ENCODE measurements at places on chromosomes 12 and 14. TPM values are rescaled to one million over a fixed set of nuclear protein-coding genes. Genes with fewer than 3 reads are reported as not detected.

DNA sequence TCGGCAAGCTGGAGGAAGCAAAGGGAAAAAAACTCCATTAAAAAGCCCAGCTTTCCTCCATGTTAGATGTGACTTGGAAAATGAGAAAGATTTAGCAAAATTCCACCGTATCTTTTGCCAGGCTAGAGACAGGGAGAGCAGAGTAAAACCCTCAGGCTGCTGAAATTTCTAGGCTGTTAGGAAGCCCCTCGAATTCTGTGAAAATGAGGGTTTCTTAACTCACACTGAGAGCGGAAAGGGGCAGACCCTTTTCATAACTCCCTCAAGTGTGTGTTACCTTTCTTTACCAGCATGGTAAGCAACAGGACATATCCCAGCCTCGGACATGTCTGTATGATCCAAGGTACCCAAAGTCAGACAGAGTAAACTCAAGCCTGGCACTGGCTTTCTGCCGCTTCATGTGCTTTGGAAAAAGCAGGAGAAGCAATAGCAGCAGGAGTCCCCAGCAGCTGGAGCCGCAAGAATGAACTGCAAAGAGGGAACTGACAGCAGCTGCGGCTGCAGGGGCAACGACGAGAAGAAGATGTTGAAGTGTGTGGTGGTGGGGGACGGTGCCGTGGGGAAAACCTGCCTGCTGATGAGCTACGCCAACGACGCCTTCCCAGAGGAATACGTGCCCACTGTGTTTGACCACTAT, at the start of gene RHOJ:
Gene RHOJ (plus strand): TSS at position 37 of the 637 bp plus-strand sequence. CDS start 427 bp downstream, at position 464.
- no peak for DNase-seq

Gene OVCH1
- total RNA-seq: not detected

GRCh38 chr12:89234324-89235114, 117.8 kb downstream of the DUSP6 start:
- DNase-seq: no peak

Gene STXBP6
- total RNA-seq: 13.9 TPM

GRCh38 chr14:58631732-58632131, 6.0 kb upstream of the DACT1 start:
- no peak for DNase-seq

Gene A2M
- 588 TPM for total RNA-seq

DNA sequence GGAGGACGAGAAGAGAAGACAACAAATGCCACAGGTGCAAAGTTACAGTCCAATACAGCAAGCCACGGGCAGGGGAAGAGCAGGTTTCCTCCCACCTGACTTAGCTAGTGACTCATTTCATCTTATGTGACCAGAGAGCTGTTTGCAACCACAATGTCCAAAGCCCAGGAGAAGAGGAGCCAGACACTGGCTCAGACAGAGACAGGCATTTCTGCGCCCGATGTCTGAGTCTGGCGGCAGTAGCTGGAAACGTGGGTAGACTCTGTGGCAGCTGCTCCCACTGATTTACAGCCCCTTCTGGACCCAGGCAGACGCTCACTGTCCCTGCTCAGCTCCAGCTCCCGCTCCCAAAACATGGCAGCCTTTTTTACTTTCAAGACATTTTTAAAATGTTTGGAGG, 60.0 kb downstream of the CHGA start:
- DNase-seq: no peak

DNA sequence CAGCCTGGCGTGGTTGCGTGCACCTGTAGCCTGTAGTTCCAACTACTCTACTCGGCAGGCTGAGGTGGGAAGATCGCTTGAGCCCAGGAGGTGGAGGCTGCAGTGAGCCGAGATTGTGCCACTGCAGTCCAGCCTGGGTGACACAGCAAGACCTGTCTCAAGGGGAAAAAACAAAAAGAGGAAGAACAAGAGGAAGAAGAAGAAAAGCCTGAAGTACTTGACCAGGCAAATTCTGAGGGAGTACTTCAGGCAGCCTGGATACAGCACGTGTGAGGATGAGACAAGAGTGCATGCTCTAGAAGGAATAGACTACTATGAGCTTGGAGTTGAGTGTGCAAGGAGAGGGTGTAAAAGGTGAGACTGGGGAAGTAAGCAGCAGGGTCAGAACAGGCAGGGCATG, 1.8 kb downstream of the GDF3 start:
- no peak for DNase-seq

Gene NOXRED1
- total RNA-seq: not detected

GRCh38 chr14:68297039-68297438, 477.5 kb downstream of the RAD51B start:
- no peak for DNase-seq

DNA sequence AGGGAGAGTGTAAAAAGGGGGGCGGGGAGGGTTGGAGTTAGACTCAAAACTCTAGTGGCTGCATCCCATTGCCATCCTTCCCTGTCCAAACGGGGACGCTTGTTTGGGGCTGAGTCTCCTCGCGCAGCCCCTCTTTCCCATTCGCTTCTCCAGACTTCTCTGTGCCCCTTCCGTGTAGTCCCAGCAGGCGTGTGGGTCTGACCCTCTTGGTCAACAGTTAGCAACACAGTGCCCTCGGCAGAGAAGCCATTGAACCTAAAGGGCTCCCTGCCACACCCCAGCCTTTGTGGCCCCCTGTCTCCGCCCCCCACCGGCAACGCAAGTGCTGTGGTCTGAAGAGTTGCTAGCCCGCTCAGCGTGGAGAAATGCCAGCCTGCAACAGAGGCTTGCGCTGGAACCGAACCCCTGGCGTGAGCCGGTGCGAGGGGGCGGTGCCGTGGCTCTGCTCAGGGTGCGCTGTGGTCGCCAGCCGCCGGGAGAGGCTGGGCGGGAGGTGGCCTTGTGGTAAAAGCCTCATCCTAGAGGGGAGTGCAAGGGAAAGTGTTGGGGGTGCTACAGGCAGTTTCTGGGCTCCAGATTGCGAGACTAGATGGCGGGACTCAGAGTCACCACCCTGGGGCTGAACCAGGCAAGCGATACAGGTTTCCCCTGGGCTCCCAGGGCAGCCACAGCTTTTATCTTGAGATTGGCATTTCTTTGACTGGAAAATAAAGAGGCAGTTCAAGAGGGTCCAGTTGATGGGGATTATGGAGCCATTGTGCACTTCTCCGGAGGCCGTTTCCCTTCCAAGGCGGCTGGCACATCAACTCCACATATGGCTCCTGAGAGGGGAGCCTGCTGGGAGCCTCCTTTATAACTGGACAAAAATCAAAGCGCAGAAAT, 2.1 kb downstream of the PLXNC1 start:
- peak; percentile 80 for DNase-seq

Gene TSPAN8
- not detected for total RNA-seq

Gene TSPAN11
- total RNA-seq: 1.9 TPM

DNA sequence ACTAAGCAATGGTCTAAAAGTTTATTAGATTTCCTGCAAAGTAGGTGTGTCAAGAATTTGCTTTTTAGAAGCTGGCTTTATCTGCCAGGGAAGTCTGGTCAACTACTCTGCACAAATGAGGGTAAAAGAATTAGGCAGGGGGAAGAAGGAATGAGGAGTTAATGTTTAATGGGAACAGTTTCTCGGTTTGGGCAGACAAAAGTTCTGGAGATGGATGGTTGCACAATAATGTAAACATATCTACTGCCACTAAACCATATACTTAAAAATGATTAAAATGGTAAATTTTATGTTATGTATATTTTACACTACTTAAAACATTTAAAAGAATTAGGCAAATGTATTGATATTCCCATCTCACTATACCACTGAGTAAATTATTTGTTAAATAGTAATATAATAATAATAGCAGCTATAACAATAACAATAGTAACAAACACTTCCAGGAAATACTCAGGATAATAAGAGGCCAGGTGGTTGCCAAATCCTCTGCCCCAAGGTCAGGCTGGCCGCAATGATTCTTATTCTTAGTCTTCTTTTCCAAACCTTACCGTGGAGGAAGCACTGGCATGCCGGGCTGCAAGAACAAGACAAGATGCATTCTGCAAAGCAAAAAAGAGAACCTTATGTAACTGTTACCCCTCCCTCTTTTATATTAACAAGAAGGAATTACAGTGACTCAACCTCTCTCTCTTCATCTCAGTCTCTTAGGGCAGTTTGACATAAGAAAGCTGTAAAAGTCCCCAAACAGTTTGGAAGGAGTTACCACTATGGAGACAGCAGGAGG, 13.9 kb downstream of the CS start:
- no peak for DNase-seq

Gene PLA2G1B
- total RNA-seq: not detected

DNA sequence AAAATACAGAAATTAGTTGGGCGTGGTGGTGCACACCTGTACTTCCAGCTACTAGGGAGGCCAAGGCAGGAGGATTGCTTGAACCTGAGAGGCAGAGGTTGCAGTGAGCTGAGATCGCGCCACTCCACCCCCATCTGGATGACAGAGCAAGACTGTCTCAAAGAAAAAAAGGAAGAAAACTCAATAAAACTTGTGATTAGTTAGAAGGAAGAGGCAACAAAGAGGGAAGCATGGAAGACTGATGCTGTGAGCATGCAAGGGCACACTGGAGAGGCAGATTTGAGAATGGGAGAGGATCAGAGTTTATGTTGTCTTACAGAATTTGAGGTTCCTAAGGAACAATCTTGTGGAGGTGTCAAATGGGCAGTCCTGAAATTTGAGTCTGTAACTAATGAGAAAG, 2.8 kb upstream of the ZC2HC1C start:
- no peak for DNase-seq
